Stimulated activated CD4-positive, alpha-beta T cell treated with anti-CD3 and anti-CD28 coated beads, Interleukin-2, amount 100 ng/mL, for 24 hours (primary cell): ENCODE measurements at places on chromosomes 3 and 15.

DNA sequence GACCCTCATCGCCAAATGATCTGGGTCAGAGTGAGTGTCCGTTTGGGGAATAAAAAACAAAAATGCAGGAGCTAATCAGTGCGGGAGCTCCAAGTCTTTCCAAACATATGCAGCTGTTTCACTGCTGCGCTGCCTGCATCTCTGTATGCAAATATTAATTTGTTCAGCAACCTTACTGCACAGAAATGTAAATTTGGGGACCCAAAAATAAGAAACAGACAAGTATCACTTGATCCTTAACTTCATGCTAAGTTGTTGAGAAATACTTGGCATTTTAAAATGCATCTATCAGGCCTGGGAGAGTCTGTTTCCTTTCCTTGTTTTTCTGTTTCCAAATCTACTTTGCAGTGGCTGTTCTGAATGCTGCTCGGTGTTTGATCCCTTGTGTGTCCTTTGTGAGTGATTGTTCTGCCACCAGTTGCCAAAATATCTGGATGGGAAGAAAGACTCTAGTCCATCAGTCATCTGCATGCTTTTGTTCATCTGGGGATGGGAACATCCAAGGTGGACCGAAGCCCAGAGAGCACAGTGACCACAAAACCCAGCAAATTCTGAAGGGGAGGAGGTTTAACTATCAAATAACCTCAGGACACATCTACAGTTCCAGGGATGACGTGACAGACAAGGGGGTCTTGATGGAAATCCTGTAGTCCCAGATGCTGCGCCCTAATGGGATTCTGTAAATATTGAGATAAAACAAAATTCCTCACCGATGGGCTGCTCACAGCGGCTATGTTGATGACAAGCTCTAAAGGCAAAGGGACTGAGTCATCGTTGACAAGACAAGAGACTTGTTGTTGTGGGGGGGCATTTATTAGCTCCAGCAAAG, 199.5 kb upstream of the WNT5A start:
- DNase-seq, result no peak

- no peak for DNase-seq
Observed at GRCh38 chr3:112858410-112859069, 11.9 kb upstream of the CD200R1L start.

DNA sequence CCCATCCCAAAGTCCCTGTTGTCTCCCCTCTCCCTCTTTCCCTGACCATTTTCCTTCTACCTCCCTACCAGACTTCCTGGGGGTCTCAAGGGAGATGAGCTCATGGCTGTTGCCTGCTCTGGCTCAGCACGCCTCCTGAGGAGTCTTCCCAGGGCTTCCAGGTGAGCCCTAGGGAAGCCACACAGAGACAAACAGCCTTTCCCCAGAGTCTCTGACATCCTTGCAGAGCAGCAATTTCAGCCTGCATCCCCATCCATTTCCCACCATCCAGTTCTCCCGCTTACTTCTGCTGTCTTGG, 189.2 kb upstream of the LINGO1 start:
- DNase-seq, result no peak

GRCh38 chr3:143910756-143911155, 60.9 kb upstream of the DIPK2A start:
- no peak for DNase-seq

GRCh38 chr3:133996251-133996661, 33.5 kb downstream of the SLCO2A1 start:
- DNase-seq, result no peak

DNA sequence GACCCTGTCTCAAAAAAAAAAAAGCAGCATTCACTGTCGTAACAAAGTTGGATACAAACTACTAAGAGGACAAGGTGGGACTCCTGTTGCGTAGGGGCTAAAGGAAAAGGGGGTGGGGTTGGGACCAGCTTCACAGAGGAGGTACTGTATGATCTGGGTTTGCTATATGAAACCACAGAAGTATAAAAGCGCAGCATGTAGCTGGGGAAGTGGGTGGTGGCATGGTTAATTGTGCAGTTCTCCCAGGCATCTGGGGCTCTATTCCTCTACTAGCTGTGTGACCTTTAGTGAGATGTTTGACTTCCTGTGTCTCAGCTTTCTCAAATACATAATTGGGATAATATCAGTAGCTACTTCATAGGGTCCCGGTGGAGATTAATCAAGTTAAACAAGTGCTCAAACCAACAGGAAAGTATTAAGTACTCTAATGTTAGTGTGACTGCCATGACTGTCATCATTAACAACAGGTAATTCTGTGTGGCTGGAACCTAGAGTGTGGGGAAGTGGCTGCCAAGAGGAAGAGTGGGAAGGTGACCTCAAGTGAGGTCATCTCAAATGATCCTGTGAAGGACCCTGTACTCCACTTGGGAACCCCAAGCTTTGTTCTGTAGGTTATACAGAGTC, 11.5 kb downstream of the PARP16 start:
- no peak for DNase-seq

DNA sequence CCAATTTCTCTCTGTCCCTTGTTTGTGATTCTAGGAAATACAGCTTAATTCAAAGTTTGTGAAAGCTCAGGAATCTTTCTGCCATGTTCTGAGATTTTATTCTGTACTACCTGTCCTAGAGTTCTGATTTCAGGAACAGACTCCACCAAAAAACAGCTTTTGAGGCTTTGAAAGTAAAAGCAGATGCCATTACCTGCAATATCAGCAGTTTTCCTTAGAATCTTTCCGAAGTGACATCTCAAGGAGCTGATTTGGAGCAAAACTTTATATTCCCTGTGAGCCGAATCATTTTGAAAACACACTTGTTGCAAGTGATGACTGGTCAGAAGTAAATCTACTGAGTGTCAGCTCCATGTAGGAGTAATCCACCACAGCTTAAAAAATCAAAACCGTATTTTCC, 59.3 kb upstream of the CCNL1 start:
- no peak for DNase-seq

GRCh38 chr3:140948460-140949249, 7.0 kb downstream of the SLC25A36 start:
- no peak for DNase-seq

GRCh38 chr3:102237181-102237580, 197.6 kb upstream of the ZPLD1 start:
- no peak for DNase-seq

GRCh38 chr3:98560911-98561310, 29.1 kb downstream of the GPR15 start:
- no peak for DNase-seq
